Endothelial cell (in vitro differentiated cells): ENCODE measurements at places on chromosomes 2 and 18. TPM values are rescaled to one million over a fixed set of nuclear protein-coding genes. Genes with fewer than 3 reads are reported as not detected.

GRCh38 chr2:95386031-95386430 is 16.5 kb upstream of the FAHD2A start:
- peaks cover 16% of the 10 kb centered on the region for H3K27me3 ChIP-seq
- H3K4me1 ChIP-seq, result no peaks in the 10 kb centered on the region
- H3K4me3 ChIP-seq, result no peak overlapping the region
- DNase-seq, result no peak
- H3K27ac ChIP-seq, result no peak overlapping the region

- H3K27ac ChIP-seq, result no peak overlapping the region
- peaks cover 4% of the 10 kb centered on the region for H3K27me3 ChIP-seq
- peaks cover 4% of the 10 kb centered on the region for H3K36me3 ChIP-seq
- no peak for DNase-seq
- no peaks in the 10 kb centered on the region for H3K4me1 ChIP-seq
Measured at GRCh38 chr2:208101716-208102631, 22.4 kb downstream of the CRYGD start.

DNA sequence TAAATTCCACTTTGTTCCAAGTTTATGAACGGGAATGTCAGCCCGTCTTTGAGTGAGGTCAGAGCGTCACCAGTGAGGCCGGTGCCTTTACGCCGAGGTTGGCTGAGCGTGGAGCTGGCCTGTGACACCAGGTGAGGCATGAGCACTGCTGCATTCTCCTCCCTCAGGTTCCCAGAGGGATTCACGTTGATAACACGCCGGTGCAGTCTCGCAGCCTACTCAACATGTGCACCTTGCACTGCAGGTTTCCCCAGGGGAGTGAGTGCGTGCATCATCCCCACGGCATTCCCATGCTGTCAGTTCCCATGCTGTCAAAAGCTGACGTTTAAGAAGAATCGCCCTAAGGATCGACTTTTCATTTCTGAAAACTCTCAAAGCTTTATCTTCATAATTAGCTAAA is 213.3 kb downstream of the LDLRAD4 start:
- peaks cover 18% of the 10 kb centered on the region for H3K4me1 ChIP-seq
- no peak overlapping the region for H3K4me3 ChIP-seq
- no peak overlapping the region for H3K27ac ChIP-seq
- H3K27me3 ChIP-seq, result peaks cover 4% of the 10 kb centered on the region
- no peak for DNase-seq

- no peak overlapping the region for H3K27ac ChIP-seq
- H3K4me3 ChIP-seq, result no peak overlapping the region
- H3K4me1 ChIP-seq, result no peaks in the 10 kb centered on the region
- H3K27me3 ChIP-seq, result no peaks in the 10 kb centered on the region
- no peak for DNase-seq
Measured at GRCh38 chr2:209526561-209526960, 102.7 kb downstream of the MAP2 start.

The TMEM200C gene
- total RNA-seq, result 0.85 TPM

DNA sequence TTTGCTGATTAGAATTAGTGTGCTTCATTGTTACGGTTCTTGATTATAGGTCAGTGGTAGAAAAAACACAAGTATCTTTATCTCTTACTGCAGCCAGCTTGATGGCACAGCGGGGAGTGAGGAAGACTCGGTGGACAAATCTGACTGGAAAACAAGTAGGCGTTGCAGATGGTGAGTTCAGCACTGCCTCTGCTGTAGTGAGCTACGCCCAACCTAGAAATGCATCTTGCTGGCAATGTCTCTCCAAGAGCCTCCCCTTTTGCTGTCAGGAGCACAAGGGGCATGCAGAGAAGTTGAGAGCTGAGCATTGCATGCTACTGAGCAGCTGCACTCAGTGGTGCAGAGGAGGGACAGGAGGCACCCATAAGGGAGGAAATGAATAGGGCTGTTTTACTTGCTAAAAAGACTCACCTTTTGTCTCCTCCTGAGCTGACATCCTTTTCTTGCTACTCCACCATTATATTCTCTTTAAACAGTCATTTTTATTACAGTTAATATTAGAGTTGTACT is 977.3 kb upstream of the ACVR2A start:
- H3K4me1 ChIP-seq, result no peaks in the 10 kb centered on the region
- no peak overlapping the region for H3K27ac ChIP-seq
- H3K4me3 ChIP-seq, result no peak overlapping the region
- no peaks in the 10 kb centered on the region for H3K36me3 ChIP-seq
- no peaks in the 10 kb centered on the region for H3K27me3 ChIP-seq
- no peak for DNase-seq

- DNase-seq, result peak; percentile 18
- peaks cover 35% of the 10 kb centered on the region for H3K4me1 ChIP-seq
- H3K27me3 ChIP-seq, result peaks cover 4% of the 10 kb centered on the region
Measured at GRCh38 chr2:218622606-218623365, 15.1 kb downstream of the PLCD4 start.

The ZNF396 gene
- total RNA-seq, result 0.92 TPM

GRCh38 chr18:69239849-69240674 is 160.6 kb upstream of the DOK6 start:
- no peak for DNase-seq
- H3K4me1 ChIP-seq, result no peaks in the 10 kb centered on the region
- H3K27me3 ChIP-seq, result no peaks in the 10 kb centered on the region
- H3K36me3 ChIP-seq, result no peaks in the 10 kb centered on the region
- H3K27ac ChIP-seq, result no peak overlapping the region

DNA sequence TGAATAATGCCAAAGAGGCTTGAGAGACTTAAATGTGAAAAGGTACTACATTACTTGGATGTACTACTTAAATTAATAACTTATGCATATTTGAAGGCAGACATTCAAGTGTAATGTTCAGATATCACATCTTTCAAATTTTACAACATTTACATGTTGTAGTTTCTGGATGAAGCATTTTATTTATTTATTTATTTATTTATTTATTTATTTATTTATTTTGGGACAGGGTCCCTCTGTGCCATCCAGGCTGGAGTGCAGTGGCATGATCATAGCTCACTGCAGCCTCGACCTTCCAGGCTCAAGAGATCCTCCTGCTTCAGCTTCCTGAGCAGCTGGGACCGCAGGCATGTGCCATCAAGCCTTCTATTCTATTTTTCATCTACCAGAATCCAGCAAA is 596.4 kb downstream of the ERBB4 start:
- no peak overlapping the region for H3K4me3 ChIP-seq
- H3K27me3 ChIP-seq, result no peaks in the 10 kb centered on the region
- DNase-seq, result no peak
- H3K4me1 ChIP-seq, result no peaks in the 10 kb centered on the region

DNA sequence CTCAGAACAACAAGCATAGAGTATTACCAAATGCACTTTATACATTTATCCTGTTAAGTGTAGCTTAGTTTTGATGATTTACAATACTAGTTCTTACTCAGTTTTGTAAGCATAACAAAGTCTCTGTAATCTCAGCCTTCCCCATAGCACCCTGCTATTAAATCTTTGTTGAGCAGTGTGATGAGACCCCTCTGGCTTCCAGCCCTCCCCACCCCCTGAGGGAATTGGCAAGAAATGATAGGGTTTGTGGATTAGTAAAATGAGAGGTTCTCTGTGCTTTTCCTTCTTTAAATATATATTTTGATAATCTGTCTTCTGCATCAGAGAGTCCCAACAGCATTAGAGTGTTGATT is 37.2 kb downstream of the ZNF521 start:
- no peak overlapping the region for H3K27ac ChIP-seq
- DNase-seq, result no peak
- H3K36me3 ChIP-seq, result peaks cover 27% of the 10 kb centered on the region
- peaks cover 36% of the 10 kb centered on the region for H3K4me1 ChIP-seq

GRCh38 chr18:36153771-36154170 is 24.1 kb downstream of the ELP2 start:
- H3K4me3 ChIP-seq, result no peak overlapping the region
- no peak for DNase-seq
- no peaks in the 10 kb centered on the region for H3K4me1 ChIP-seq
- H3K27me3 ChIP-seq, result peaks cover 3% of the 10 kb centered on the region
- H3K36me3 ChIP-seq, result peaks cover 31% of the 10 kb centered on the region
